ENCODE measurements at places on chromosomes 2 and 18.

GRCh38 chr2:217113491-217113890 lies 253.6 kb upstream of the TNP1 start:
- DNase-seq: no peak

DNA sequence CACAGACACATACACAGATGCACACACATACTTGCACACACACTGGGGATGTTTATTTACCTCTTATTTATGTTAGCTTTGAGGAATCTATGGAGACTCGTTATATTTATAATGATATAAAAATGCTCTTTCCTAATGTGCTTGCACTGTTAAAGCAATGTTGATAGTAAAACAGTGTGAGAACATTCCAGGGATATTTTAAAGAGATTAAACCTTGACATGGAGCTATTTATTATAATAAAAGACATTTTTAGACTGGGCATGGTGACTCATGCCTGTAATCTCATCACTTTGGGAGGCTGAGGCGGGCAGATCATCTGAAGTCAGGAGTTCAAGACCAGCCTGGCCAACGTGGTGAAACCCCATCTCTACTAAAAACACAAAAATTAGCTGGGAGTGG lies 557.3 kb upstream of the ZNF804A start:
- DNase-seq: no peak

DNA sequence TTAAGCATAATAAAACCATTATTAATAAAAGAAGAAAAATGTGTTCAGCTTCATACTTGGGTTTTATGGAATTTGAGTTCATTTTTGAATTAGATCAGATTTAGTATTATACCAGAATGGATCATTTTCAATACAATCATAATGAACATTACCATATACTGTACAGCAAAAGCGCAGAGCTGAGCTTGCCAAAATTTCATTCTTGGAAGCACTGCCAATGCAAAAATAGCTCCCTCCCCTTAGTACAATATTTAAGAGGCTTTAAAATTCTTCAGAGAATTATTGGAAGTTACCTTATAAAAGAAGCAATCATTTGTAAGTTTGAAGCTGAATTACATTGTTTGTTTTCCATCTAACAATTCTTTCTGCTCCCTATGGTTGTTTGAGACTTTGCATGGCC lies 938.1 kb upstream of the SLC39A10 start:
- no peak for DNase-seq

DNA sequence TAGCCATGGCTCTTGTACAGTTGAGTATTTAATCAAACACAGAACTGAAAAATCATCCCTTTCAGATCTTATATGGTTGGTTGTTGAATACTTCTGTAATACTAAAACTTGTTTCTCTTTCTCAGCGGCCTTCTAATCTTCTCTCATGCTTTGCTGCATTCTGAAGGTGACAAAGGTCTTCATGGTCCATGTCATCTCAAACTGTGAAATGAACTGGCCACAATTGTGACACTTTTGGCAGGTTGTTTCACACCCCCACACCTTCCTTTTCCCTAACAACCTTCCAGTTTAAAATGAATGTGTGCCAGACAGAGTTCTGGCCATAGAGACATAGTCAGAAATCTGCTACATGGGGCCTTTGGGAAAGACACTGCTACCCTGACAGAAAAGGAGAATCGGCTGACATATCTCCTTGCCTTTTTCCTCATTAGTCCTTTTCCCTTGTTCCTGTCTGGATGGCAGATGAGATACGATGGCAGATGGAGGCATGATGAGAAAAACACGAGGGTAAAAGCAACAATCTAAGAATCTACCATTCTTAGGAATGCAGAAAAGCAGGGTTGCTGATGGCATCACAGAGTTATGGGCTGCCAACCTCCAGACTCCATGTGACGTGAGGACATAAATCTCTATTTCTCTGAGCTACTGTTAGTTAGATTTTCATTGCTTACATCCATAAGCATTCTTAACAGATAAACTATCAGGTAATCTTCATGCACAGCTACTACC lies 106.5 kb downstream of the PIGN start:
- DNase-seq: no peak

DNA sequence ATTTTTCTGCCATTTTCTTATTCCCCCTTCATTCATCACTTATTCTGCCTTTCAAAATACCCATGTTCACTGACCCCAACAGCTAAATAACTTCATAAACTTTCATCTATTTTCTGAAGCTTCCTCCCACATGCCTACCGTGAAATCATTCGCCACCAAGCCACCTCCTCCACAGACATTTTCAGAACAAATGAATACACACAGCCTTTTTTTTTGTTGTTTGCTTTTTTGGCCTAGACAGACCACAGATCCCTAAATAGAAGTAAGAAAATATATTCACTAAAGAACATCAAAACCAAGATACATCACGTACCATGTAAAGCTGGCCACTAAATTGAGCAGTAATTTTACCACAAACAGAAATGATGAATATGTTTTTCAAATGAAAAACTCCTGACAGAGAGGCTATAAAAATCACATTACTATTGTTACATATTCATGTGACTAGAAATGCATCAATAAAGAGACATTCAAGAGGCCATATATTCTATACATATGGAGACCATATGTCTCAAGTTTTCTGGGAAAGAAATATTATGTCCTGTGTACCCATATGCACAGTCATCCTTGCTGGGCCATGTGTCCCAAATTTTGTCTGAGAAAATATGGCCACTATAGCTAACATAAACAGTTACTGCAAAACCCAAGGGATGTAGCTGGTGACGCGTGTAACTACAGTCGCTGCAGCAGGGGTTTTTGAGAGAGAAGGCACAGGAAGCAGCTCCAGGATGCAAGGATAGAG lies 200.3 kb downstream of the FBXO15 start:
- no peak for DNase-seq

DNA sequence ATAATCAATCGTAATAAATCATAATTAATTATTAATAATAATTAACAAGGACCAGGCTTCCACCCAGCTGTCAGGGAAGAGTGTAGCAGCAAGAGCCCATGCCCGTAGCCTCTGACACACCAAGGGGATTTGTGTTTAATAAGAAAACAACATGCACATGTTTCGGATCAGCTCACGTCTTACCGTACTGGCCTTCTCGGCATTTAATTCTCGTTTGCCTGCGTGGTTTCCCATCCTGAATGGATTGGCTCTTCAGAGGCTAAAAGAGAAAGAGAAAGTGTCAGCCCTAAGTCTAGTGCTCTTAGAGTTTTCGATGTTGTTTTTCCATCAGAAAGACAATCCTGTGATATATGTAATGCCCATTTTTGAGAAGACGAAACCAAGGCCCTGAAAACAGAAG lies 27.6 kb downstream of the MBP start:
- DNase-seq: no peak

GRCh38 chr2:170745305-170745704 lies 24.9 kb upstream of the ERICH2 start:
- DNase-seq: no peak

GRCh38 chr2:18373081-18373480 lies 187.4 kb downstream of the RDH14 start:
- DNase-seq: no peak

DNA sequence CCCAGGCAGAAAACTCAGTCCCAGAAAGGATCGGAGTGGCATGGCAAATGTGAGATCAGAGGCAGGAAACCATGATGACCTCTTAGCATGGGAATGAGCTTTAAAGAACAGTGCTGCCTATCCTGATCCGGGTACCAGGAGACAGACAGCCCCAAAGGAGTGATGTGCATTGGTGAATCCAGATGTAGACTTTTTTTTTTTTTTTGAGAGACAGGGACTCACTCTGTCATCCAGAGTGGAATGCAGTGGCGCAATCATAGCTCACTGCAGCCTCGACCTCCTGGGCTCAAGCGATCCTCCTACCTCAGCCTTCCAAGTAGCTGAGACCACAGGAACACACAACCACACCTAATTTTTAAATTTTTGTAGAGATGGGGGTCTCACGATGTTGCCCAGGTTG lies 122.7 kb downstream of the VAPA start:
- DNase-seq: no peak

DNA sequence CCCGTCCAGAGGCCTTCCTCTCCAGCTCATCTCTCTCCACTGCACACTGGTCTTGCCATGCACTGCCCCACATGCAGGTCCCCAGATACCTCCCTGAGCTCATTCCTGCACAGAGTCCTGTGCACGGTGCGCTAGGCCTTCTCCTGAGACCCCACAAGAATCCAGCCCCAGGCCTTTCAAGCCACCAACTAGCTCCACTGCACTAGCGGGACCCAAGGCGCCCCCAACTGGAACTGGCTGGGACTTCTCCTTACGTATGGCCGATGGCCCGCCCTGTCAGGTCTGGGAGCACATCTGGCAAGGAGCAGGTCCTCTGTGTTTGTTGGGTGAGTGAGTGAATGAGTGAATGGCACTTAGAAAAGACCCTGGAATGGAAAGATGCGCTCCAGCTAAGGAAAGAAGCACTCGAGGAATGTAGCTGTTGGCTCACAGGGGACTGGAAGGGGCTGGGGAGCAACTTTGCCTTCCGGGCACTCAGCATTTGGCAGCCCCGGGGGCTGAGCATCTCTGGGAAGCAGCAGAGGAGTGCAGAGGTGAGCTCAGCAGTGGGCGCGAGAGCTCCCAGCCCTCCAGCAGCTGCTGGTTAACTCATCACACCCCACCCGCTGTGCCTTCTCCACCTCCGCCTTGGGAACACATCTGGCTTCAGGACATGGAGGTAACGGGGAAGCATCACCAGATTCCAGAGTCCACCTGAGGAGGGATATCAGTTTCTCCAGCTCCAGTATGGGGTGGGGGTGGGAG lies 223.1 kb downstream of the GLI2 start:
- DNase-seq: no peak

- no peak for DNase-seq
Observed at GRCh38 chr18:79766308-79766707, 31.4 kb upstream of the KCNG2 start.

GRCh38 chr2:179701524-179702110 lies 159.8 kb downstream of the ZNF385B start:
- no peak for DNase-seq

- DNase-seq: no peak
Observed at GRCh38 chr2:170321526-170321925, 143.6 kb downstream of the MYO3B start.

- DNase-seq: no peak
Observed at GRCh38 chr18:52391810-52392559, 52.0 kb downstream of the DCC start.

- no peak for DNase-seq
Observed at GRCh38 chr2:127932199-127932876, 46.6 kb upstream of the AMMECR1L start.

GRCh38 chr2:205171261-205171940 lies 510.9 kb upstream of the NRP2 start:
- DNase-seq: no peak

DNA sequence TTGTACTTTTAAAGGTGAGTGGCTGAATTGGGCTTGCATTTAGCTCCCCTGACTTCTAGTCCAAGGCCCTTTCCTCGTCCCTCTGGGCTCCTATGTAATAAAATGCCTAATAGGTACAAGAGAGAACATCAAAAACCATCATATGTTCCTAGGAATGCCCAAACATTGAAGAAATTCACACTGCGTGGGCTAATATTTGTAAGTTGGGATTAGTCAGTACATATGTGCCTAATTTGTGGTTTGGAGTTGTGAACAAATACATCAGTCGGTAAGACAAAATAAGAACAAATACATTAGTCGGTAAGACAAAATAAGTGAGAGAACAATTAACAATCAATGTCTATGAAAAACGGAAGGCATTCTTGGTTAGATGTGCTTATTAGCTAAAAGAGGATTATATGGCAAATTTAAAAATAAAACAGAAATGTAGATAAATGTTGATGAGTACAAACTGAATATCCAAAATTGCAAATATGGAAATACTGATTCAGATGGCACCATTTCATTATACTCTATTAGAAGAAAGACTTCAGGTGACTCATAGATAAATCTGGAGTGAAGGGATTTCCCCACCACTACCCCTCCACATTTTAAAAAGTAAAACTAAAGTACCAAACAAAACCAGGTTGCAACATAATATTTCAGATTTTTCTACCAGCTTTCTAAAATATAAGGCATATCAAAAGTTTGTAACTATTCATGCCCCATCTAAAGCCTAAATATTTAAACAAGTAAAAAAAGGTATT lies 325.4 kb downstream of the ZEB2 start:
- no peak for DNase-seq

GRCh38 chr2:208142925-208143799 lies 2.8 kb downstream of the CRYGB start:
- DNase-seq: no peak

DNA sequence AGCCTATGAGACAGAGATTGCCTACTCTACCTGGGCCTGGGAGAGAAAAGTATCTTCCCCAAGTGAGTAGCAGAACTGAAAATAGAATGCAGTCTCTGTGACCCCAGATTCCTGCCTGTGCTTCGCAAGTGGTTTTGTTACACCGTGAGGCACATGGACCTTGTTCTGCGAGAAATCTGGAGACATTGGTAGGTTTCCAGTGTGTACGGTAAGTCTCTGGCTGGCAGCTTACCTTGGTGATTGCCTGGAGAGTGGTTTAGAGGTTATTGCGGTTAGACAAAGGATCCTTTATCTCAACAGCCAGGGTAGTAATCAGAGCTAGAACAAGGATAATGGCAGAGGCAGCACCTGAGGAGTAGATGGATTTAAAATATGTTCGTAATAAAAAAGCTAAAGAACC lies 606.0 kb upstream of the GCFC2 start:
- DNase-seq: no peak

GRCh38 chr2:137208431-137208891 lies 443.1 kb downstream of the THSD7B start:
- DNase-seq: no peak

GRCh38 chr2:73561422-73561821 lies 80.8 kb downstream of the NAT8 start:
- DNase-seq: no peak

DNA sequence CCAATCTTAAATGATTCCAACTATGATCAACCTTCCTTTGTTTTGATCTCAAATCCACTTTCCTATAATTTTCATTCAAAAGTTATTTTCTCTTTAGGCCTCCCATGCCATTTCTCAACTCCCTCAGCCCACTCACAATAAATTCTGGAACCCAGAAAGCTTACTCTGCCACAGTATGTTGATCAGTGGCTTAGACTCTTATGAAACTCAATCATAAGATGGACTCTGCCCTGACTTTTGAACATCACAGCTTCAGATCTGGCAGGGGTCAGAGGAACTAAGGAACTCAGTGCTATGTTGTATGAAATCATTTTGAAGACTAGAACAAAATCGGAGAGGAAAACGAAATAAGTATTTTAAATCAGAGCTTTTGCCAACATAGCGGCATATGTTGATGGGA lies 59.8 kb upstream of the LGALSL start:
- DNase-seq: no peak

- no peak for DNase-seq
Observed at GRCh38 chr2:124970030-124970429, 944.9 kb downstream of the CNTNAP5 start.

GRCh38 chr2:101545950-101546349 lies 71.0 kb upstream of the RFX8 start:
- no peak for DNase-seq

- DNase-seq: no peak
Observed at GRCh38 chr2:142175813-142176338, 45.1 kb upstream of the LRP1B start.

GRCh38 chr18:79393635-79394533 lies 1.8 kb upstream of the NFATC1 start:
- DNase-seq: peak; percentile 44

- DNase-seq: no peak
Observed at GRCh38 chr2:136395582-136395981, 277.6 kb upstream of the CXCR4 start.

Data from activated naive CD4-positive, alpha-beta T cell treated with Interleukin-2 at 50 U/mL for 16 hours (primary cell).